ENCODE measurements at places on chromosomes 3 and 15. TPM values are rescaled to one million over a fixed set of nuclear protein-coding genes. Genes with fewer than 3 reads are reported as not detected.

Gene TMCO5A
- total RNA-seq = not detected

Gene BFSP2
- 0.25 TPM for total RNA-seq

Gene KCNMB3
- 1.7 TPM for total RNA-seq

Gene APOD
- total RNA-seq = 7.4 TPM

Gene WNT5A
- total RNA-seq = 8.1 TPM

Gene LRRK1
- 0.98 TPM for total RNA-seq

Gene GOLGA6D
- under 0.01 TPM for total RNA-seq

Measured in temporal lobe (tissue), 4 donors.